Astrocyte (in vitro differentiated cells and primary cell): ENCODE measurements at places on chromosomes 6 and 20.

DNA sequence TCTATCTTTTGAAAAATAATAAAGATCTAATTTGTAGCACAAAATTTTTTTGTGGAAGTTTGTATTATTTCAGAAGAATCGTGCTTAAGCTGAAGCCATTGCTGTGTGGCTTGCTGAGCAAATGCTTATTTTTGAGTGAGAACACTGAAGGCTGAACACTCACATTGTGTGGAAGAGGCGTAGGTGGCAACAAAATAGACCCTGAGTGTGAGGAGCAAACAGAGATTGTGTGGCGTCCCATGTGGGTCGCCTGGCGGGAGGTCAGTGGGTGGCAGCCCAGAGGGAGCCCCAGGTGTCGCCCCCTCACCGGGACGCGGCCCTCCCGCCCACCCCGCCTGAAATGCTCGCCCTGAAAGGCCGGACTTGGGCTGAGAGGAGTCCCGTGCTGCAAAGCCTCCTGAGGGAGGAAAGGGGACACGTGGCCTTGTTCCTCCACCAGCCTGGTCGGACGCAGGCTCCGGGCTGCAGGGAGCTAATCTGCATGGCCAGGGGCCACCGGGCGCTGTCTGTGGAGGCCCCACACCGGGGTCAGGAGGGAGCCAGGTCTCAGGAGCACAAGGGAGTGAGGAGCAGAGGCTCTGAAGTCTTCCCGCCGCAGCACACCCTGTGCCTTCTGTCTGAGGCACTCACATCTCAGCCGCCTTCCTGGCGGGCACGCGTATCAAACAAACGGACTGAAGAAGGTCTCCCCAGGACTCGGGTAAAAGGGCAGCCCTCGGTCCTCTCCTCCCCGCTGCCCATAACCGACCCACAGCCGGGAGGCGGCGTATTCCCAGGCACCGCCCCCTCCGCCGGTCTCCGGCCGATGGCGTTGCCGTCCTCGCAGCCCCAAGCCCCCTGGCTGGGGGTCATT, 15.9 kb downstream of the DDO start:
- DNase-seq, result no peak

GRCh38 chr6:157411368-157411767, 30.4 kb downstream of the ZDHHC14 start:
- no peak for DNase-seq

DNA sequence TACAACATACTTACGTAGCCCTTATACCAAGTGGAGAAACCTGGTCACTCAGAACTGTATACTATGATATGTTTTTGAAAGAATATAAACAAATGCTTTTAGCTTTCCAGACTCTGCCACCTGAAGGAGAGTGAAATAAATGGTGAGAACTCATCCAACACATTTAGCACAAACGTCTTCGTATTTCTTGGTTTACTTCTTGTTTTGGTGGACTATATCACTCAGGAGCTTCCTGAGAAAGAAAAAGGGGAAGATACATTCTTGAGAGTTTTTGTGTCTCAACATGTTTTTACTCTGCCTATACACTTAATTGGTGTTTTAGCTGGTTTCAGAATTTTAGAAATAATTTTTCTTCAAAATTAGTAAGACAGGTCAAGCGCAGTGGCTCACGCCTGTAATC, 19.4 kb upstream of the CTAGE9 start:
- no peak for DNase-seq

GRCh38 chr20:36098364-36098763, 56.2 kb upstream of the EPB41L1 start:
- DNase-seq, result peak; percentile 51

- no peak for DNase-seq
These were observed 654.2 kb upstream of the MAP3K7 start for GRCh38 chr6:91240878-91241603.
